CD8-positive, alpha-beta memory T cell (primary cell): ENCODE measurements at places on chromosomes 6 and 20. TPM values are rescaled to one million over a fixed set of nuclear protein-coding genes. Genes with fewer than 3 reads are reported as not detected.

DNA sequence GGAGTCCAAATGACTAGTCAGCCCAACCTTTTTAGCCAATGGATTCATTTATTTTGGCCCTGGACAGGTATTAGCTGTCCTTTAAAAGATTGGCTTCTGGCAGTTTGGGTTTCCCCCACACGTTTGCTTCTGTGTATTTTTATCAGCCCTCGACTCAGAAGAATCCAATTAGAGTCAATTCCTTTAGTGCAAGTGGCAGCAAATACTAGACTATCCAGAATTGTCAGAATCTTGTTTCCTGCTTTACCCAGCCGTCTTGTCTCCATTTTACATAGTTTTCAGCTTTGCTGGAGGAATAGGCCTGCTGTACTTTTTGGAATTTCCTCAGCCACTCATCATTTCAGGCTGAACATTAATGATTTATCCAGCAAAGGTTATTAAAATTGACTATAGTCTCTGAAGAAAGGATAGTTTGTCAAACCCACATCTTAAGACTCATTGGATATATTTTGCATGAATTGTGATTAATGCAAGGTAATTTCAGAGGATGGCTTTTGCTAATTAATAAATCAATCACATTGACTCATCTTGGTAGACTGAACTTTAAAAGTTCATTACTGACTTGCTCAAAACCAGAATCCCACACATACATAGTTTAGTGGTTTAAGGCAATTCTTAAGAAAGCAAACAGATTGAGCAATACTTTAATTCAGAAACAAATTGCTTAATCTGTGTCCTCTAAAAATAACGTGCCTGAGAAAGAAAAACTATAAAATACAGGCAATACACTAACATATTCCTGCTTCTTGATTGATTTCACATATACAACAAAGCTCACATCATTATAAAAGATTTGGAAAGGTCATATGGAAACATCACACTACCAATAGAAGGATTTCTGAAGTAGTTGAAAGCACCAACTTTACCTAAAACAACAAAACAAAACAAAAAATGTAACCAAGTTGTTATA lies 62.9 kb upstream of the ZNF217 start:
- DNase-seq, result no peak
- no peaks in the 10 kb centered on the region for H3K36me3 ChIP-seq
- no peak overlapping the region for H3K27ac ChIP-seq
- H3K4me3 ChIP-seq, result no peak overlapping the region
- no peaks in the 10 kb centered on the region for H3K27me3 ChIP-seq
- peaks cover 69% of the 10 kb centered on the region for H3K4me1 ChIP-seq

- no peaks in the 10 kb centered on the region for H3K4me1 ChIP-seq
- H3K4me3 ChIP-seq, result no peak overlapping the region
- H3K36me3 ChIP-seq, result no peaks in the 10 kb centered on the region
- no peak overlapping the region for H3K27ac ChIP-seq
- no peak for DNase-seq
- H3K27me3 ChIP-seq, result no peaks in the 10 kb centered on the region
Observed at GRCh38 chr6:105106260-105106659, 73.6 kb downstream of the POPDC3 start.

DNA sequence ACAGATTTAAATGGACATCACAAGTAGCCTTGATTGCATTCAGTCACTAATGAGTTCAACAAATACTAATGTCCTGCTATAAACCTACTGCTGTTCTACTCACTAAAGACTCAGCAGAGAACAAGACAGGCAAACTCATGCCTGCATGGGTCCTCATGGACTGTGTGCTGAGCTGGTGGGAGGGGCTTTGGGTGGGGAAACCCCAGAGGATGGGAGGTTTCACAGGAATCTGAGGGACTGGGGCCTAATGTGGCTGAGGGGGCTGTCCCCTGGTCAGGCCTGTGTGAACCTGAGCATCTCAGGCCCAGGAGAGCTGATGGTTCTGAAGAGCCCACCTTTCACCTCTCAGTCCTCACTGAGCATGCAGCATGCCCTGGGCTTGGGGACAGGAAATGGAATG lies 1.4 kb downstream of the CST8 start:
- no peak overlapping the region for H3K27ac ChIP-seq
- H3K4me3 ChIP-seq, result no peak overlapping the region
- H3K36me3 ChIP-seq, result no peaks in the 10 kb centered on the region
- H3K27me3 ChIP-seq, result no peaks in the 10 kb centered on the region
- H3K4me1 ChIP-seq, result no peaks in the 10 kb centered on the region
- DNase-seq, result no peak

DNA sequence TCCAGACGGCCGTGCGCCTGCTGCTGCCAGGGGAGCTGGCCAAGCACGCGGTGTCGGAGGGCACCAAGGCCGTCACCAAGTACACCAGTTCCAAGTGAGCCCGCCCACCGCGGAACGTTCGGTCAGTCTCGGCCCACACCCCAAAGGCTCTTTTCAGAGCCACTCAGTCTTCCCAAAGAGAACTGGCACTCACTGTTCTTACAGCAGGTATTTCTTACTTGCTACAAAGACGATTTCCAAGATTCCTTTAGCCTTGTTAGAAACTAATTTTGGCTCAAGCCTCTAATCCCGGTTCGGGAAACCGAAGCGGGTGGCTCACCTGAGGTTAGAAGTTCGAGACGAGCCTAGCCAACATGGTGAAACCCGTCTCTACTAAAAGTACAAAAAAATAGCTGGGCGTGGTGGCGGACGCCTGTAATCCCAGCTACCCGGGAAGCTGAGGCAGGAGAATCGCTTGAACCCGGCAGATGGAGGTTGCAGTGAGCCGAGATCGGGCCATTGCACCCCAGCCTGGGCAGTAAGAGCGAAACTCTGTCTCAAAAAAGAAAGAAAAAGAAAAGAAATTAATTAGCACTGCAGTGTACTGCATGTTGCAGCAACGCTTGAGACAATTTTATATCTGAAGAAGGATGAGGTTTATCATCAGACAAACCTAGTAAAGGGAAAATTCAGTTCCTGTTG lies 73.1 kb downstream of the OR2B2 start:
- peaks cover 30% of the 10 kb centered on the region for H3K4me1 ChIP-seq
- no peaks in the 10 kb centered on the region for H3K36me3 ChIP-seq
- peak overlapping the region; percentile 71 for H3K4me3 ChIP-seq
- H3K27ac ChIP-seq, result peak overlapping the region; percentile 99
- no peaks in the 10 kb centered on the region for H3K27me3 ChIP-seq

DNA sequence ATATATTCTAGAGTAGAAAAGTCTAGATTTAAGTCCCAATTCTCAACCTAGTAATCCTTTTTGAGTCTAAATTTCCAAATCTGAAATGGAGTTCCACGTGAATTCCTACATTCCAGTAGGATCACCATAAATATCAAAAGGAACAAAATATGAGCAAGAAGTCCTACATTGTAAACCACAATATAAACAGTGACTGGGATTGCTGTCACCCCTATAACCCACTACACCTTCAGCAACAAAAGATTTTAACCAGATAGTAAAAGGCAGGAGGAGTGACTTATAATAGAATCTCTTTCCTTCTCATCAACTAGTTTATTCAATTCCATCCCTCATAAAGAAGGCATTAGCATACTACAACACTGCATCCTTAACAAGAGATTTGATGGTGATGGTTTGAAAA lies 210.6 kb downstream of the KIF16B start:
- no peak overlapping the region for H3K4me3 ChIP-seq
- no peaks in the 10 kb centered on the region for H3K27me3 ChIP-seq
- DNase-seq, result no peak
- H3K27ac ChIP-seq, result no peak overlapping the region

Gene HLA-DPA1
- polyA plus RNA-seq, result 156 TPM

Gene MYLK2
- polyA plus RNA-seq, result not detected

Gene BPIFB2
- polyA plus RNA-seq, result not detected

Gene PLCB1
- 8.8 TPM for polyA plus RNA-seq
